ENCODE measurements at places on chromosomes 12 and 14.

DNA sequence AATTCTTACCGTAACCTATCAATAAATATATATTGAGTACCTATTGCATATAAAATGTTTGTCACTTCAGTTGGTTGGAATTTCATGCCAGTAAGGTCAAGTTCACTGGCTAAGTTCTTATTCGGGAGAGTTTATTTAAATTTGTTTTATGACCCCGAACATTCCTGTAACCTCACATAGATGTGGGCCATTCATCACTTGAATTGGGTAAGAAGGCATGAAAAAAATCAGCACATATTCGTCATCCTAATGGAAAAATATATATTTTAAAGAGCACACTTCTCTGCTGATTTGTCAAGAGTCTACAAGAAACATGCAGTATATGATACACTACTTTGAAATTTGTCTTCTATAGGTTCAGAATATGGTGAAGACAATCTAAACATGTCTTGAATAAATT, 263.4 kb downstream of the CCDC91 start:
- no peak for DNase-seq

DNA sequence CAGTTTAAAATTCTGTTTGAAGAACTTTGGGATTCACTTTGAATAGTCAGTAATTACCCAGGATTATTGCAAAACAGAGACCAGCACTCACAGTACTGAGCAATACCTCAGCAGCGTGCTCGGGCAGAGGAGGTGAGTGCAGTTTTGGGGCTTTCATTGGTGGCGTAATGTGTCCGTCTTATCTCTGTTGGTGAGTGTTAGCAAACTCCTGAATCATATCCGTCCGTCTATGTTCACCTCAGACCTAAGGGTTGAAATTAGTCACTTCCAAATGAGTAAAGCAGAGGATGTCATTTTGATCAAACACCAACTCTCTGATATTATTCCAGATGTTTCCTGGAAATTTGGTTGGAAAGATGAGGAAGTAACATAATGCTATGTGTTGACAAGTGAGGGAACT, 82.8 kb downstream of the BORCS5 start:
- DNase-seq = no peak

GRCh38 chr14:54979039-54979438, 47.9 kb downstream of the WDHD1 start:
- DNase-seq = no peak

GRCh38 chr12:11397366-11397765, 2.0 kb upstream of the PRB2 start:
- no peak for DNase-seq

DNA sequence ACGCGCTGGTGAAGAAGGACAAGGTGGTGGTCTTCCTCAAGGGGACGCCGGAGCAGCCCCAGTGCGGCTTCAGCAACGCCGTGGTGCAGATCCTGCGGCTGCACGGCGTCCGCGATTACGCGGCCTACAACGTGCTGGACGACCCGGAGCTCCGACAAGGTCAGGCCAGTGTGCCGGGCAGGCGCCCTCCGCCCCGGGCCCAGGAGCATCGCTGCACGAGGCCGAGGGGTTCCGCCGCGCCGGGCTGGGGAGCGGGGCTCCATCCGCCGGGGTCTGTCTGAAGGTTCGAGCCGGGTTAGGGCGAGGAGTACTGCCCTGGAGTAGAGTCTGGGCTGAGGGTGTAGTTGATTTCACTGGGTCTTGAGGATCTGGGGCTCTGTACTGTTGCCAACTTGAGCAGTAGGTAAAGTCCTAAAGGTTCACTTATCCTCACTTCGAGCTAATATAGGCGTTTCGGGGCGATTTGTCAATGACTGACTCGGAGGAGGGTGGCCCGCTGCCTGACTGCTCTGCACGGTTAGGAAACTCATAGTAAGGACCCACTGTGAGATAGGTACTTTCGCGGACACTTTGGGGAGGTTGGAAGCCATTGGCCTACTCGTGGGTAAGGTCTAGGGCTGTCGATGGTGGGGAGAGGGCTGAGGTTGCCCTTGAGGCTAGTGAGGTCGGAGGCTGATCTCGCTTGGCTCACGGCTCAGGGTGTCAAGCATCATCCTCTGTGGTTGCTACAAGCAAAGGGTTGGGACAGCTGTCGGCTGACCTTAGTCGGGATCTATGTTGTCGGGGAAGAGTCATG, 574 bp downstream of the GLRX5 start:
- no peak for DNase-seq

DNA sequence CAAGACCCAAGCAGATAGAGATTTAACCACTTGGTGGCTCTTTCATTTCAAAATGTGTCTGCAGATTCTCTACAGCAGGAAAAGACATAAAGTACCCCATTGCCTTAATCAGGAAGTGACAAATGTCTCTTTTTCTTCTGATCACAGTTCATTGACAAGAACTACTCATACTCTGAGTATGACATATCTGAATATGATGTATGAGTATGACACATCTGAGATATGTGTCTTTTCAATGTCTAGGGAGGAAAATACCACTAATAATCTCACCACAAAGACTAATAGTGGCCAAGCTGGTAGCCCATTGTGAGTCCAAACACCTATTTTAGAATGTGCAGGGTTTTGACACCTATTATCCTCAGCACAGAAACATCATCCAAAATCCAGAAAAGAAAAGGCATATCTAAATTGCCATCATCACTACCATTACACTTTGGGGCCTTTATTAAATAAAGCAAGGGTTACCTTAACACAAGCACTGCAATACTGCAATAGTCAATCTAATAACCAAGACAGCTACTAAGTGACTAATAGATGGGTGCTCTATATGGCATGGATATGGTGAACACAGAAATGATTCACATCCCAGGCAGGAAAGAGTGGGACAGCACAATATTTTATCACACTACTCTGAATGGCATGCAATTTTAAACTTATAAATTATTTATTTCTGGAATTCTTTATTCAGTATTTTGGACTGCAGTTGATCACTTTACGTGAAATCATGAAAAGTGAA, 243.7 kb upstream of the FAR2 start:
- no peak for DNase-seq

DNA sequence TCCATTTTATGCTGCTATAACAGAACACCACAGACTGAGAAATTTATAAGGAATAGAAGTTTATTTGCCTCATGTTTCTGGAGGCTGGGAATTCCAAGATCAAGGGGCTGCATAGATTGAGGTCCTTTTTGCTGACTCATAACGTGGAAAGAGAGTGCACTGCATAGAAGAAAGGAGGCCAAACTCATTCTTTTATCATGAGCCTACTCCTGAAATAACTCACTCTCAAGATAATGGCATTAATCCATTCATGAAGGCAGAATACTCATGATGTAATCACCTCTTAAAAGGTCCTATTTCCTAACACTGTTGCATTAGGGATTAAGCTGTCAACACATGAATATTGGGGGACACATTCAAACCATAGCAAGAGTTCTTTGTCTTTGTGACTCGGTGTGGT, 60.0 kb upstream of the FBXO33 start:
- peak; percentile 72 for DNase-seq

GRCh38 chr12:69653703-69654102, 43.0 kb upstream of the LRRC10 start:
- no peak for DNase-seq

- DNase-seq = no peak
Observed at GRCh38 chr14:47345016-47345415, 330.4 kb downstream of the MDGA2 start.

DNA sequence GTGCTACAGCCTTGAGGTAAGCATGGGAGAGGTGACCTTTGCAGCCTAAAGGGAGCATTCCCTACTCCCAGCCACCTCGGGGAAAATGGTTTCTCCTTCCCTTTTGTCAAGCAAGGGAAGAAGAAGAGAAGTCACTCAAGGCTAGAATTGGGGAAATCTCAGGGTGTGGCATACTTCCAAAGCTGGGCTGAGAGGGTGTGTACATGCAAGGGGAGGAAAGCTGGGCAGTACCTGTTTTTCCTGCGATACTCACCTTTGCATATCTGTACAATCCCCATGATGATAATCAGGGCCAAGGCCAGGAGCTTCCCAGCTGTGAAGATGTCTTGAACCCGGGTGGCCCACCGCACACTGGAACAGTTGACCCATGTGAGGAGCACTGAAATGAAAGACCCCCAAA, 23.8 kb upstream of the CEBPE start:
- no peak for DNase-seq

DNA sequence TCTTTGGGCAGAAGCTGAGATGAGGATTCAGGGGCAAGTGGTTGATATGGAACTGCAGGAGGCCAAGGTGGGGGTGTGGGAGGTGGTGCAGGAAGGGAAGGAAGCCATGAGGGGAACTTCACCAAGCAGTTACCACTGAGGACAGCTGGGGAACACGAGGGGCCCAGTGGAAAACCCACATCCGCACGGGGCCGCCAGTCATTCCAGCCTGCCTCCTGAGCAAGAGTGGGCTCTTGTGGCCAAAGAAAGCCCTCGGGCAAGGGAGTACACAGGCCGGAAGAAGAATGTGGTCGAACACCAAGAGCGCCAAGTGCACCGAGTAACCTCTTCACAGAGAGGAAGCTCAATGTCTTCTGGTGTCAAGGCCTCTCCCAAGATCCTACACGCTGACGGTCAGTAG, 252.2 kb upstream of the FOXN3 start:
- no peak for DNase-seq

- no peak for DNase-seq
Observed at GRCh38 chr14:54785136-54785777, 117.4 kb downstream of the GCH1 start.

- DNase-seq = no peak
Observed at GRCh38 chr12:40335991-40336390, 111.2 kb downstream of the LRRK2 start.

DNA sequence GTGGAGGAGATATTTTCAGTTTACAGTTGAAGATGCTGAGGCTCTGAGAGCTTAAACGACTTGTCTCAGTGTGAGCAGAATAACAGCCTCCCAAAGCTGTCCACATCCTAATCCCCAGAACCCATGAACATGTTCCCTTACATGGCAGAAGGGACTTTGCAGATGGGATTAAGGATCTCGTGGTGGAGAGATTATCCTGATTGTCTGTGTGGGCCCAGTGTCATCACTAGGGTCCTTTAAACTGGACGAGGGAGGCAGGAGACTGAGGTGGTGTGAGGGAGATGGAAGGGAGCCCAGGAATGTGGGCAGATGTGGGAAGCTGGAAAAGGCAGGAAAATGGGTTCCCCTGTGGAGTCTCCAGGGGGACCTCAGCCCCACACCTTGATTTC, 9.6 kb upstream of the KRT80 start:
- no peak for DNase-seq

DNA sequence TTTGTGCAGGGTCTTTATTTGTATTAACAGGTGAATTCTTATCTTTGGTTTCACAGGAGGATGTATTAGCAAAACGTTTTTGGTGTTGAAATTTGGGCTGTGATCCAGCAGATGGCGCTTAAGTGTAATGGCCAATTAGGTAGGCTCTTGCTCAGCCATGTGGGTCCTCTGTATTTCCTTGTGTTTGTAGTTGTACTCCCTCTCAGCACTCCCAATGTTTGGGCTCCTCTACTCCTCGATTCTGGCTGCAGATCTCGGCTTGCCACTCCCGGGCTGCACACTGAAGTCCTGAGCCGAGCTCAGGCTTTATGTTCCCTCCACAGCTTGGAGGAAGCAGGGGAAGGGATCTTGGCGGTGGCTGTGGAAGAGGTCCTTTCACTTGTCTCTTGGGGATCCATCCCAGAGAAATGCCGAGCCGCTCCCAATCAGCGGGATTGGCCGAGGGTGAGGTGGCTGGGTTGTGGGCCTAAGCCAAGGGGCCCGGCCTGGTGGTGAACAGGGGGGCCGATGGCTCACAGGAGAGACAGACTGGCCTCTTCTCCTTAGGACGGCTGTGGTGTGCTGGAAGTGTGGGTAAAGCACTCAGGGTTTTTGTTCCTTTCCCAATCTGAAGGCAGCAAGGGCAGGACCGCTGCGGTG, 133.7 kb downstream of the AEBP2 start:
- DNase-seq = no peak

DNA sequence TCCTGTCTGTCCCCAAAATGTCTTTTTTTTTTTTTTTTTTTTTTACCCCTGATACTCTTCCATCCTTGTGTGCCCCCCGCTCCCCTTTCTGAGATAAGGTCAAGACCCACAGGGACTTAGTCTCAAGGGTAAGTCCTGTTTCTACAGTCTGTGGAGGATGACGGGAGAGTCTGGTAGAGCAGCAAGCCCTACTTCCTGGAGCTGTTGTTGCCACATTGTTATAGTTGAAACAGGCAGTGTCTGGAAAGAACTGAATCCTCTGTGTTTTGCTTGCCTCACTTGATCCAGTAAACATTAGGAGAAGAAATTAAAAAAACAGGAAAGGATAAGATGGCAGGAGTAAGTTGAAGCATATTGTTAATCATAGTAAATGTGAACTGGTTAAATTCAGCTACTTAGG, 45.5 kb downstream of the ZNF664 start:
- DNase-seq = no peak

GRCh38 chr12:91687052-91688017, 458.3 kb downstream of the BTG1 start:
- no peak for DNase-seq

DNA sequence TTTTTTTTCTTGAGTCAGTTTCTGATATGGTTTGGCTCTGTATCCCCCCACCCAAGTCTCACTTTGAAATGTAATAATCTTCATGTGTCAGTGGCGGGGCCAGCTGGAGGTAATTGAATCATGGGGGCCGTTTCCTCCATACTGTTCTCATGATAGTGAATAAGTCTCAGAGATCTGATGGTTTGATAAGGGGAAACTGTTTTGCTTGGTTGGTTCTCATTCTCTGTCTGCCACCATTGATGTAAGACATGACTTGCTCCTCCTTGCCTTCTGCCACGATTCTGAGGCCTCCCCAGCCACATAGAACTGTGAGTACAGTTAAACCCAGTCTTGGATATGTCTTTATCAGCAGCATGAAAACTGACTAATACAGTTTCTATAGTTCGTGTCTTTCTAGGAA, 42.9 kb downstream of the WNK1 start:
- no peak for DNase-seq

GRCh38 chr14:86501611-86502010, 971.7 kb downstream of the FLRT2 start:
- DNase-seq = no peak

DNA sequence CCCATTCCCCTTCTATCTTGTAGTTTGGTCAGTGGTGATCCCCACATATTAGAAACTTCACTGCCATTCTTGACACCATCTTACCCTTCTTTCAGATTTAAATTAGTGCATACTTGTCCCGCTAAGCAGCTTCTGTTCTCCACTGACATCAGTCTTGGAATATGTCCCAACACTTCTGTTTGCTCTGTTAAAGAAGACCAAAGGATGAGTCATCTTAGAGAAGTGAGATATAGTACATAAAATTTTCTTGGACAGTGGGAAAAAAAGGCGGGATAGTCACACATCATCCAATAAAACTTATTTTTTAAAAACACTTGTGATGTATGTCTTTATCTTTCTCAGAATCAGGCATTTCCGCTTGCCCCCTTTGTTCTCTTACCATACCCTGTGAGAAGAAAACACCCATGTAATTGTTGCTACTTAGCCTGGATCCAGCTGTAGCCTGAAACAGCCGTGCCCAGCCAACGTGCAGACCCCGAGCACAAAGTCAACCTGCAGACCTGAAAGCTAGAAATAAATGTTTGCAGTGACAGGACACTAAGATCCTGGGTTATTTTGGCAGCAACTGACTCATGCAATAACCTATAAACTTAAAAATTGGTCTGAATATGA, 100.1 kb upstream of the PDE3A start:
- no peak for DNase-seq

Measured in fibroblast of skin of left biceps (primary cell).